CD8-positive, alpha-beta T cell (primary cell): ENCODE measurements at places on chromosomes 3 and 15.

GRCh38 chr15:39248204-39248603, 332.7 kb upstream of the THBS1 start:
- DNase-seq, result no peak

DNA sequence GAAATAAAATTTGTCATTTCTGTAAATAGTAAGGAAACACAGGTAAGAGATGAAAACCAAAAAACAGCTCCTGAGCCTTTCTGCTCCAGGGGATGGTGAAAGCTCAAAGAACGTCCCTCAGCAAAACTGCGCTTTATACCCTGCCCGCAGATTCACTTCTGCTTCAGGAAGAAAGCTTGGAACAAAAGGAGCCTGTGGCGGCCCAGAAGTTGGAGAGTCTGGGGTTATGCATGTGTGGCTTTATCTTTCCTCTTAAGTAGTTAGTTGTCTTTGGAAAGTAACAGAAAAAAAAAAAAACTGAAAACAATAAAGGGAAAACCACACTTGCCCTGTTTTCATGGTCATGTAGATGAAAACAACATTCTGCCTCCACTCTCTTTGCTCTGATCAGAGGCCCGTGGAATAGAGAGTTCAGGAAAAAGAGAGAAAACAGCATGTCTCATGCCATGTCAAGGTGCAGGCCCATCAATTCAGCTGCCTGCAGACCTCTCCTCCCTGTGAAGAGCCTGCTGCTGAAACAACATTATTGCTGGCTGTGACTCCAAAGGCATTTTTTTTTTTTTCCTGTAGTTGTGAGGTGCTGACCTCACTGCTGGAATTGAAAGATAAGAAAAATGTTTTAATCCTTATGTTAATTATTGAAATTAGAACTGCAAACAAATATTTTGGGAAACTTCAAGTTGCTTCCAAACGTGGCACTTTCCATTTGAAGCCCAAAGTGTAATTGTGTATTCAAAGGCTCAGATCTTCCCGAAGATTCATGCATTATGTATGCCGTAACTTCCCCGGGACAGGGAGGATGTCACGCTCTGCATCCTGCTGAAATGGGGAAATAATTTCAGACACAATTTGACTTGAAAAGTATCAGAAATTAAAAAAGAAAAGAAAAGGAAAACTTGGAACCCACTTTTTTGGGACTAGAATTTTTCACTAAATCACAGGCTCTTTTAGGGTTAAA, 108.4 kb upstream of the ZNF385D start:
- DNase-seq, result no peak

DNA sequence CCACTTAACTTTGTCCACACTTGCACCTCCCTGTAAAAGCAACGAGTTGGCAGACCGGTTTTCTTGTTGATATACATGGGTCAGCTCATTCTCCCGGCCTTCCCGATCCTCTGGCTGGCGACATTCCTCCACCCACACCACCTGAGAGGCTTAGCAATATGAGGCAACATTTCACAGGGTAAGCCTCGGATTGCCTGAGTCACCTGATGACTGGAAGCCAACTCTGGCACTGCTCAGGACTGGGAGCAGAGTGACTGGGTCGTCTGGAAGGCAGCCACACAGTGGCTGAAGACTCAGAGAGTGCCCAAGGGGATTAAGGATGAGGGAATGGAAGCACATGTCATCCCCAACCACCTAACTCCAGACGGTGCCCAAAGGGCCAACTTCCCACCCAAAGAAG, 9.8 kb downstream of the HOMER2 start:
- no peak for DNase-seq

- DNase-seq, result no peak
Observed at GRCh38 chr3:186277268-186277909, 84.6 kb downstream of the DGKG start.

DNA sequence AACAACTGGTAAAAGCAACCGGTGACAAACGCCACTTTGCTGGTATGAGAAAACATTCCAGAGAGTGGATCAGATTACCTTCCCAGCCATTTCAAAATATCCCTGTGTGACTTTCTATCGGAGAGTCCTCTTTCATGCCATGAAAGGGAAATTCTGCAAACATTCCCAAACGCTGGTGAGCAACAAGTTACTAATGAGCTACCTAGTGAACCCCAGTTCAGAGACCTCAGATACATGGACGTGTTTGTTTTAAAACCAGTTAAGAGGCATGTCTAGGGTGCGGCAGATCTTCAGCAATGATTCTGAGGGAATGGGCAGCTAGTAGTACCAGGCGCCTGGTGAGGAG, 418.2 kb upstream of the NR2F2 start:
- no peak for DNase-seq
